ENCODE measurements at places on chromosomes 5 and 9. TPM values are rescaled to one million over a fixed set of nuclear protein-coding genes. Genes with fewer than 3 reads are reported as not detected.

Gene PAEP
- total RNA-seq: not detected

Gene QSOX2
- 7.2 TPM for total RNA-seq

Gene CDX1
- total RNA-seq: 0.16 TPM

Gene C8G
- 3.4 TPM for total RNA-seq

Gene FYB1
- 4.5 TPM for total RNA-seq

Gene SPATA31D1
- not detected for total RNA-seq

Gene OR1Q1
- not detected for total RNA-seq
